CD14-positive monocyte (primary cell): ENCODE measurements at places on chromosomes 12 and 14. TPM values are rescaled to one million over a fixed set of nuclear protein-coding genes. Genes with fewer than 3 reads are reported as not detected.
A peak's percentile ranks its signal among the peaks of the same experiment; 100 is the strongest.

Gene NKX2-1
- polyA plus RNA-seq, result not detected in 2 replicates

Gene LHX5
- polyA plus RNA-seq, result not detected

Gene GPRC5D
- polyA plus RNA-seq, result 0.49 TPM in 1 of 2 replicates, not detected in the other

Gene KIF5A
- polyA plus RNA-seq, result 0.01 TPM in 1 of 2 replicates, not detected in the other

GRCh38 chr12:107320929-107321631, 227.7 kb upstream of the CRY1 start:
- peak; percentile 38 for DNase-seq

GRCh38 chr12:65602610-65603295, 221.5 kb upstream of the HMGA2 start:
- DNase-seq, result peak; percentile 21

- no peak for DNase-seq
These were observed 27.8 kb upstream of the GPR132 start for GRCh38 chr14:105093038-105093430.

DNA sequence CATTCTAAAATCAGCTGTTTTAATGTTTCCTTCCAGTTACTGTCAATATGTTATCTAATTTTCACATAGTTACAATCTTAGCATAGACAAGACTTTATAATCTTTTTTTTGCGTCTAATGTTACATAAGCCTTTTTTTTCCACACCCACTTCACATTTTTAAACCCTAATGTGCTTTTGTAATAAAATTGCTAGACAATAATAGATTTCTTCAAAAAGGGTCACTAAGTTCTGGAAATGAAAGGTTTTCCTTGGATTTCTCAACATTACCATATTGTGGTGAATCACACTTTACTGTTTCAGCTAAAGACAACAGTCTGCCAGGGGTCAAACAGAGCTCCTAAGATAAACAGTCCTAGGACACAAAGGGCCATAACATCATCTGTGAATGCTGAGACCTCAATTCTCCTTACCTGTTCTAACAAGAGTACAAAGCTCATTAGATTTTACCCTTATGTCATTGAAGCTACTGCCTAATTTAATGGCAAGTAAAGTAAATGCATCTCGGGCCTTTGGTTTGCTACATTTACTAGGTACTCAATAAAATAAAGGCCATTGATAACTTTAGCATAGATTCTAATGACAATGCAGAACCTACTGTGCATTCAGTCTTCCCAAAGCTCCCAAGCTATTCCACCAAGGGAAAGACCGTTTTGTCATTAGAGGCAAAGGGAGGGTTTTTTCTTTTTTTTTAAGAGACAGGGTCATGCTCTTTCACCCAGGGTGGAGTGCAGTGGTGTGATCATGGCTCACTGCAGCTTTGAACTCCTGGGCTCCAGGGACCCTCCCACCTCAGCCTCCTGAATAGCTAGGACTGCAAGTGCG, 111.2 kb upstream of the SLC38A2 start:
- no peak for DNase-seq

GRCh38 chr14:99696929-99697328, 12.8 kb downstream of the CYP46A1 start:
- DNase-seq, result no peak

DNA sequence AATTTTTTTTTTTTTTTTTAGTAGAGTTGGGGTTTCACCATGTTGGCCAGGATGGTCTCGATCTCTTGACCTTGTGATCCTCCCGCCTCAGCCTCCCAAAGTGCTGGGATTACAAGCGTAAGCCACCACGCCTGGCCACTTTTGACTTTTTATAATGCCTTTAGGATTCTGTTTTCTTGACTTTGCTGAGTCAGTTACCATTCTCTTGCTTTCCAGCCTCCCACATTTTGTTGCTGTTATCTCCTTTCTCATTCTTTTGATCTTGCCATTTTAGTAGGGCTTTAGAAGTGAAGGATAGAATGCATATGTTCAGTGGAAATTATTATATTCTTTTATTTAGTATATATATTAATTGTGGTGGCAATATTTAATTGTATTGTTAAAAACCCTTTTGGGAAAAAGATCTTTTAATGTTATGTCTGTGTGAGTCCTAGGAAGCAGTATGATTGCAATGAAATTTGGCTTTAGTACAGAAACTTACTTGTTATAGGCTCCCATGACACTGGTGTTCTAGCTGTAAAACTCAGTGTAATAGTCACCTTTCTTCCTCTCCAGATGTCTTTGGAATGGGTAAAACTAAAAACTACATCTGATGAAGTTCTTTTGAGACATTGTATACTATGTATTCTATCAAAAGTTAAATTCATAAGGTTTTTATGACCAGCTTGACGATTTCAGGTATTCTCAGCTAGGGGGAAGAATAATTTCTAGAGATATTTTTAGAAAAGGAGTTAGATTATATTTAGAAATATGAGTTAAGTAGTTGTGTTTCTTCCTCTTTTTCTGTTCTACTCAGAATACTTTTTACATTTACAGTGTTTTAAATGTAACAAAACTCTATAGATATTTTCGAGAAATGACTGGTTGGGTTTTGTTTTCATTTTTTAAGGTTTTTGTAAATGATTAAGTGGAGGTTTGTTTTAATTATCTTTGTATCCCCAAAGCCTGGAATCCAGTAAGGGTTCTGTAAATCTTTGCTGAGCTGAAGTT, 74.7 kb downstream of the APAF1 start:
- DNase-seq, result no peak

- no peak for DNase-seq
These were observed 110.4 kb downstream of the SLC8A3 start for GRCh38 chr14:70078329-70078728.

- no peak for DNase-seq
These were observed 6.3 kb upstream of the CTDSP2 start for GRCh38 chr12:57852620-57853500.

DNA sequence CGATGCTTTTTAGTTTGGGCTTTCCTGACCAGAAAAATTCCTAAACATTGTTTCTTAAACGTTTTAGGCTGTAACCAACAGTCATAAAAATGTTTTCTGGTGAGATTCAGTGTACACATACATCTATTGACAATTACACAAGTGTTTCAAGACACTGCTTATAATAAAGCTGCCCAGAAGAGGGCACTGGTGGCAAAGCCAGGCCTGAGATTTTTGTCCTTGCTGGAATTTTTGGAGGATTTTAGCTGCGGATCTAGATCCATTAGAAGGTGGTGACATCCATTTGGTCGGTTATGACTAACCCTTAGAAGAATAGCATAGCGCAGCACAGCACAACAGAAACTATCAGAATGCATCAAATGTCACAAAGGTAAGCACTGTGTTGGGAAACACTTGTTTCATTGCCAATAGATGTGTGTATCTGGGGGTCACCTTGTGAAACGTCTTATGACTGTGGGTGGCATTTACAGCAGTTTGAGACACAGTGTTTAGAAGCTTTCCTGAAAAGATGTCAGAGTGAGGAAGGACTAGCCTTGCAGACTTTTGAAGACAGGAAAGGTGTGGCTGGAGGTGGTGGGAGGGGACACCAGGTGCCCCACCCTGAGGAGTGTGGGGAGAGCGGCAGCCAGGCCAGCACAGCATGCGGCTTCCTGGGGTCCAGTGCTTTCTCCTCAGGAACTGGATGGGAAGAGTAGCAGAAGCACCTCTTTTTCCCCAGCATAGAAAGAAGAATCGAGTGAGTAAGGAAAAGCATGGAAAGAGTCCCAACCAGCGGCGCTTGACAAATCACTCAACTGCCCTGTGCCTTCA, 54.7 kb upstream of the FKBP4 start:
- DNase-seq, result no peak

- DNase-seq, result no peak
These were observed 392.5 kb upstream of the RGS6 start for GRCh38 chr14:71539650-71540285.

DNA sequence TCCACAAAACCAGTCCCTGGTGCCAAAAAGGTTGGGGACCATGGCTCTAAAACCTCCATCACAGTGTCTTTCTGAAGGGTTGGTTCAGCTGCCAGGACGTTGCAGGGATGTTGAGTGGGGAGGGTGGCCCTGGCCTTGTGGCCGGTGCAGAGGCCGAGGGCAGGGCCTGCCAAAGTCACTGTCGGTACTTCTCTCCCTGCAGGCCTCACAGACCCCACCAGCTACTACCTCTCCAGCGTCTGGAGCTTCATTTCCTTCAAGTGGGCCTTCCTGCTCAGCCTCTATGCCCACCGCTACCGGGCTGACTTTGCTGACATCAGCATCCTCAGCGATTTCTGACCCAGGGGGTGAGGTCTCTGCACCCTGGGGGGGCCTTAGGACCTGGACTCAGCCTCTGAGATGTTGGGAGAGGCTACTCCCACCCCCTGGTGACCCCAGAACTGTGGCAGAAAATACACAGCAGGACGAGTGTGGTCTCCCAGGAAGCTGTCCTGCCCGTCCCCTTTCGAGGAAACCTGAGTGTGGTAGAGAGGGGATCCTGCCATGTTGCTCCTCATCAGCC, 7.0 kb downstream of the SLC48A1 start:
- no peak for DNase-seq
